ENCODE measurements at places on chromosomes 5 and 9.

- no peak for DNase-seq
Measured at GRCh38 chr9:16625161-16625631, 245.3 kb downstream of the BNC2 start.

DNA sequence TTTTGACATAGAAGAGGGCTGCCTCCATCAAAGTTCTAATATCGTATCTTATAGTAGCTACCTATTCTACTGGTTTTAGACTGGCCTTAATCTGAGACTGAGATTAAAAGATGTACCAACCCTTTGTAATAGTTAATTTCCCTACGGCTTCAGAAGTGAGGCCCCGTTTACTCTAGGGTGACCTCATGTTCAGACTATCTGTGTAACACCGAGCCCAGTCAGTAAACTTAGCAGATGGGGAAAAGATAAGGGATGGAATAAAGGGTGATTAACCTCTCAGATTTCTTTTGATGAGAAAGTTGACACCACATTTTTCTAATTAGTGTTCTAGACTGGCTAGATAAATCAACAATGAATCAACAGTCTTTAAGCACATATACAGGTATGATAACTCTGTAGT, 283.1 kb downstream of the KCTD16 start:
- DNase-seq = no peak

DNA sequence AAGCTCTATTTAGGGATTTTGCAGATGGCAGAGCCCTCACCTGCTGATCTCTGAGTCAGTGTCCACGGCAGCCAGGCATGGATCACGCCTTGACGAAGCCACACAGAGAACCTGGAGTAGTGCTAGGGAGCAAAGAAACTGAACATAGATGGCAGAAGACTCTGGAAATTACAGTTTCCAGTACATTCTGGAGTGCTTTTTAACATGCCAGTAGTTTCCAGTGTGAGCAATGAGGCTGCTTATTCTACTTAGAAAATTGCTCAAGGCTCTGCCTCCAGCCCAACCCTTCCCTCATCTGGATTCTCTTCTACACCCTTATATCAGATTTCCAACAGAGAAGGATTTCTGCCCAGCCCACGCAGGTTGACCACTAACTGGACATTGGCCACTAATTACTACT, 203.3 kb downstream of the ADAMTS12 start:
- DNase-seq = no peak

- no peak for DNase-seq
Measured at GRCh38 chr5:144247131-144247530, 76.5 kb downstream of the KCTD16 start.

GRCh38 chr9:126459126-126459525, 132.5 kb downstream of the MVB12B start:
- no peak for DNase-seq
